ENCODE measurements at places on chromosomes 16 and 17.

DNA sequence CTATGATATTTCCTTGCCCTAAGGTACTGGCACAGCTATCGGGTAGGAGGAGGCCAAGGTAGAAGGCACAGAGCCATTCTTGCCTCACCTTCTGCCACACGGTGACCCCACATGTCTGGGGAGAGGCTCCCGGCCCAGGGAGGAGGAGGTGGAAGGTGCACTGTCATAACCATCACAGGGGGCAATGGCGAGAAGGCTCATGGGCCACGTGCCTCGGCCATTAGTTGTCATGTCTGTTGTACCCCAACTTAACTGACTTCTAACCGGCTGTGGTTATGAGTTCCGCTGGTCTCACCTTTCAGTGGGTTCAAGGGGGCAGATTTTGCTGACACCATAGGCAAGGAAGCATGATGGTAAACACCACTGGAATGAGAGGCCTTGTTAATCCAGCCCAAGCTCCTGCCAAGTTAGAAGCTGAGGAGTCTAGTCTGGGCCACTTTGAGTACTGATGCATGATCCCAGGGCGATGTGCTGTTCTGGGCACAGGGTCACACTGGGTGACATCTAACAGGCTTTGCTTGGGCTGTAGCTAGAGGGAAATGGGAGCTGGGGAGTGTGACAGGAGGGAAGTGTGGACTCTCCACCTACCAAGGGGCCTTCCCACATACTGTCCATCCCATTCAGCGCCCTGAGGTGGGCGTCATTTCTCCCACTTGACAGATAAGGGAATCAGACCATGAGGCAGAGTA lies 39.6 kb downstream of the HLF start:
- DNase-seq = no peak

GRCh38 chr17:65166787-65167186 lies 29.6 kb downstream of the RGS9 start:
- DNase-seq = no peak

DNA sequence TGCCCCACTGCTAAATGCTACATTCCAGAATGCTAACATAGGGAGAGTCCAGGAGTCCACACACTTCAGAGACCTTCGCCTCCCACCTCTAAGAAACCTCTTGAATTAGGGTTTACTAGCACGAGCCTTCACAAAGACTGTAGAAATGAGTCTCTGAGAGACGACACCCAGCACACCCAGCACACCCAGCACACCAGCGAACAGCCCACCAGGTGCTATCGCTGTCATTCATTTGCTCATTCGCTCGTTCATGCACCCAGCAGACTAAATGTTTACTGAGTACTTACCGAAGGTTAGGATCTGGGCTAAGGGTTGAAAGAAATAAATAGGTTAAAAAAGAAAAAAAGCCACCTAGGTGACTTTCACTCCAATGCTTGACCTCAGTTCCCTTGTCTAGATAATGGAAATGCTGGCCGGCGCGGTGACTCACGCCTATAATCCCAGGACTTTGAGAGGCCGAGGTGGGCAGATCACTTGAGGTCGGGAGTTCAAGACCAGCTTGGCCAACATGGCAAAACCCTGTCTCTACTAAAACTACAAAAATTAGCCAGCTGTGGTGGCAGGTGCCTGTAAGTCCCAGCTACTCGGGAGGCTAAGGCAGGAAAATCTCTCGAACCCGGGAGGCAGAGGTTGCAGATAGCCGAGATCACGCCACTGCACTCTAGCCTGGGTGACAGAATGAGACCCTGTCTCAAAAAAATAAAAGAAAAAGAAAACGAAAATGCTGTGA lies 100.8 kb downstream of the ADCY9 start:
- DNase-seq = no peak

GRCh38 chr16:68299571-68300453 lies 10.9 kb downstream of the SLC7A6OS start:
- DNase-seq = no peak

GRCh38 chr16:73505577-73505976 lies 457.6 kb upstream of the ZFHX3 start:
- no peak for DNase-seq

GRCh38 chr17:47879028-47879585 lies 16.9 kb upstream of the SP2 start:
- no peak for DNase-seq

- DNase-seq = no peak
Observed at GRCh38 chr17:32152130-32152529, 9.8 kb downstream of the RHOT1 start.

DNA sequence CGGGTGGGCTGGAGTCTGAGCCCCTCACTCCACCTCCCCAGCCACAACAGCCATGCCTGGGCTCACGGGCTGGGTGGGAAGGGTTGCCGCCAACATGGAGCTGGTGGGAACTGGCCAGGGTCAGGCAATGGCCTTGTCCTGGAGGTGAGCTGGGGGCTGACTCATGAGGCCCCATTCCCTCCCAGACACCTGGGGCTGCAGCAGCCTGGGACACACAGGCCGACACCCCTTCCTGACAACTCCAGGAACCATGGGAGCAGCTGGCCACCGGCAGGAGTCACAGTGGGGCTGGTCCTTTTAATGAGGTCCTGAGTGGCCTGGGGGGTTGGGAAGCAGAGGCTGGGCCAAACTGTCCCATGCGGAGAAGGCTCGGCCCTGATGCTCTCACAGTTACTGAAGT lies 12.2 kb downstream of the DBNDD1 start:
- no peak for DNase-seq

DNA sequence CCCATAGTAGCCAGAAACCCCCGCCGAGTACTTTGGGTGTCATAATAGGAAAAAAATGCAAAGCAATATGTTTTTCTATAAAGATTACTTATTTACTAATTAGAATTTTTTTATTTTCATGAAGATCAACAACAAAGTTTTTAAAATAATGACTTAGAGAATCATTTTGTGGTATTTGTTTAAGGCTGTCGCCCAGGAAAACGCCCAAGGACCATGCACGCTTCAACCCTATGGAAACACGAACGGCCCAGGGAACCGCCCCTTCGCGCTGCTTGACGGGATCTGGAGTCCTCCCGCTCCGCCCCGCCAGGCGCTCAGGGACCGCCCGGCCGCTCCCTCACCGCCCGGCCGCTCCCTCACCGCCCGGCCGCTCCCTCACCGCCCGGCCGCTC lies 408 bp upstream of the KPNA2 start:
- DNase-seq = peak; percentile 94

DNA sequence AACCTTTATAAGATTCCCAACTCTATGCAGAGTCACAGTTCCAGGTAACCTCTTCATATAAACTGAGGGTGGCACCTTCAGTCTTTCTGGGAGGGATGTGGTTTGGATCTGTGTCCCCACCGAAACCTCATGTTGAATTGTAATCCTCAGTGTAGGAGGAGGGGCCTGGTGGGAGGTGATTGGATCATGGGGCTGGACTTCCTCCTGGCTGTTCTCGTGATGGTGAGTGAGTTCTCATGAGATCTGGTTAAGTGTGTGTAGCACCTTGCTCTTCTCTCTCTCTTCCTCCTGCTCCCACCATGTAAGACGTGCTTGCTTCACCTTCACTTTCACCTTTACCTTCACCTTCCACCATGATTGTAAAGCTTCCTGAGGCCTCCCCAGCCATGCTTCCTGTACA lies 30.5 kb downstream of the HS3ST2 start:
- no peak for DNase-seq

DNA sequence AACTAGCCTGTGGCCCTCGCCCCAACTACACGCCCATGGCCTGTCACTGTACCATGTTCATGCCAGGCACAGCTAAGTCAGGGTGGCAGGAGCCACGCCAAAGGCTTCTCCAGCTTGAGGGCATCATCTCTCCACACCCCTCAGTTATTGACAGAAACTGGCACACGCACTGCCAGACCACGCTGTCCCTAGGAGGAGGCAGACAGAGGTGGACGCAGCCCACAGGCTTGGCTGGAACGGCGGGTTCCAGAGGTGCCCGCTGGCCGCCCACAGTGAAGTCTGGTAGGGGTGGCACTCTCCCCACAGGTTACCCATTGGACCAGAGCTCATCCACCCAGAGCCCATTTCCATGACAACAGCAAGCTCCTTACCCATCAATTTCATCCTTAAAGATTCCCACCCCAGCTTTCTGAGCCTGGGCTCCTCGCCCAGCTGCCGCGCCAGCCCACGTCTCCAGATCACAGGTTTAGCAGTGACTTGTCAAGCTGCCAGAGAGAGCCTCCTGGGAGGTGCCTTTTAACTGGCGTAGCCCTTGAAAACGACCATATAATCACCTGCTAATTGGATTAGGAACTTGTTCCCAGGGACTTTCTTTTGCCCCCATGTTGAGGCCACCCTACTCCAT lies 27.9 kb downstream of the RPRML start:
- no peak for DNase-seq

DNA sequence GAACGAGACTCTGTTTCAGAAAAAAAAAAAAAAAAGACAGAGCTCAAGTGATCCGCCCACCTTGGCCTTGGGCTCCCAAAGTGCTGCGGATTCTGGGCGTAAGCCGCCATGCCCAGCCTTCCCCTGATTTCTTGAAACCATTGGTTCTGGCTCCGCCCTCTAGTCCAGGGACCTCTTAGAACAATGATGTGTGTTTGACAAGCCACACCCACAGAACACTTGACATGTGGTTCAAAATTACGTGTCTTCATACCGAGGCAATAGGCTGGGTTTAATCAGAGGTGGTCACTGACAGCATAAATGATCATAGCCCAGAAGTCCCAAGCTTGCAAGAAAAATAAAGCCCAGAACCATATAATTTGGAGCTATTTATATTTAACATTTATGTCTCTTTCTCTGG lies 23.0 kb downstream of the KNOP1 start:
- no peak for DNase-seq

- DNase-seq = no peak
Observed at GRCh38 chr17:1078831-1079561, 82.1 kb downstream of the TIMM22 start.

DNA sequence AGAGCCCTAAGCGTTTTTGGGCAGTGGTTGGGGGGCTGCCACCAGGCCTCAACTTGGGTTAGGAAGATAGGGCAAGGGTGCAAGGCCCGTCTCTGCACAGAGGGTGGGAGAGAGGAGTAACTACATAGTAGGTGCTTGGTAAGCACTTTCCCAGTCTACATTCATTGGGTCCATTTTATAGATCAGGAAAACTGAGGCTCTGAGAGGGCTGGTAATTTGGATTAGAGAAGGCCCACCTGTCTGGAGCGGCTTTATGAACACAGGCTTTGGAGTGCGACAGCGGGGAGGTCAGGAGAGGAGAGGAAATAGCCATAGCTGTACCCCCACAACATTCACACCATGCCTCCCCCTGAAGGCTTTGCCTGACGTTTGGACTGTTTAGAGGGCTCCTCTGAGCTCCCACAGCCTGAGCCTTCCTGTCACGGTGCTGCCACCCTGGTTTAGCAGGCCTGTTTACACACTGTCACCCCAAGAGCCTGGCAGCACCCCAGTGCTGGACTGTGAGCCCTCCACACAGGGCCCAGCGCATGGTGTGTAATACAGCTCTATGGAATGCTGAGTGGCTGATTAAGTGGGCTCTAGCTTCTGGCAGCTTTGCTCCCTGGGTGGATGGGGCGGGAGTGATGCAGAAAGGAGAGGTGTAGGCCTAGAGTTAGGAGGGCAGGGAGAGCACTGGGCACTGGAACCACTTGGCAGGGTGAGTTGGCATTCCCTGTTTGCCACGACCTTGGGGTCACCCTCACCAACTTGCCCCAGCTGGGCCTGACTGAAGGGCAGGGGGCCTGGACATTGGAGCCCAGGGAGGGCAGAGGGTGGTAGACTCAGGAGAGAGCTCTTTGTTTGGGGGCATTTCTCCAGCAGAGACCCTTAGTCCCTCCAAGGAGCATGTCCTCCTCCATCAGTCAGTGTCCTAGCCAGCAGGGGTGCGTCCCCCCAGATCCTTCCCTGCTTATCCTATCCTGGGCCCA lies 73.7 kb downstream of the RAI1 start:
- no peak for DNase-seq

DNA sequence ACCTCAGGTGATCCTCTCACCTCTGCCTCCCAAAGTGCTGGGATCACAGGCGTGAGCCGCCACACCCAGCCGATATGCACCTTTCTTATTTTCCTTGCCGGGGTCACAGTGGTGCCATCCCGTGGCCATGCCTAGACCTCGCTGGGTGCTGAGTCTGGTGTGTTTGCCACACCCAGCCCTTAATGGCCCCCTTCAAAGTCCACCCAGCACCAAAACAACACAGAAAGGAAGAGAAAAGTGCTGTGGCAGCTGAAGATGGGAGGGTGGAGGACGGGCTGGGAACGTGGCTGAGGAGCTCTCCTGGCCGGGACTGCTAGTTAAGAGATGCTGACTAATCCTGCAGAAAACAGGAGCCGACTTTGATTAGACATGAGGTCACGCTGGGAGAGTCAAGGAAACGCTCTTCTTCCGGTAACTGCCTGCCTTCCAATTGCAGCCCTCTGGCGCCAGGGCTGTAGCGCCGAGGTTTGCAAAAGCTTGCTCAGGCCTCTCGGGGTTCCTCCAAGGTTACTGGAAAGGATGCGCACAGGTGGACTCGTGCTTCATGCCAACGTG lies 10.9 kb downstream of the SLC43A2 start:
- no peak for DNase-seq

- no peak for DNase-seq
Observed at GRCh38 chr16:35147556-35148504, 1688.4 kb downstream of the TP53TG3F start.

All from stimulated activated CD4-positive, alpha-beta T cell treated with anti-CD3 and anti-CD28 coated beads, Interleukin-4, amount 100 ng/mL, for 48 hours (primary cell).